Spinal cord (tissue), 10 donors: ENCODE measurements at places on chromosomes 1 and 21. TPM values are rescaled to one million over a fixed set of nuclear protein-coding genes. Genes with fewer than 3 reads are reported as not detected.

PTGER3 gene
- total RNA-seq: 7.0 TPM

DNA sequence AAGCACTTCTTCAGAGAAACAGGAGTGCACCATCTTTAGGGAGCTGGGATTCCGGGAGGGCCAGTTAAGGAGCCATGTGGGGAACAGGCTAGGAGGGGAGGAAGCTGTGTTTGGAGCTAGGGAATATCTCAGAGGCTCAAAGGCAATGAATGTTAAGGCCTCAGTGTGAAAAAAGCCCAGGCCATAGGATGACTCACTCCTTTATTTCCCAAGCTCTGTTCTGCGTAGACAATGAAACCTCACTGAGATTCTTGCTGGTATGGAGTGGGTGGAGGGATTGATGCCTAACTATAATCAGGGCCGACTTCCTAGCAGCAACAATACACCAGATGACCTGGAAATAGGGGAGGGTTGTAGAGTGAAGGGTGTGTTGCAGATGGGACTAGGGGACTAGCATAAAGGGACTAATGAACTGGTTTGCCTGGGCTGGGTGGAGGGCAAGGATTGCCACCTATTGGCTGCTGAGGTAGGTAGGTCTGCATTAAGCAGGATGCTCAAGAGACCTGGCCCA lies 2.1 kb downstream of the GNAT2 start:
- peaks cover 31% of the 10 kb centered on the region for H3K4me1 ChIP-seq
- no peaks in the 10 kb centered on the region for H3K27me3 ChIP-seq
- no peaks in the 10 kb centered on the region for H3K36me3 ChIP-seq
- H3K4me3 ChIP-seq: no peak overlapping the region

GRCh38 chr1:213585402-213585801 lies 402.4 kb upstream of the PROX1 start:
- no peak overlapping the region for H3K4me3 ChIP-seq
- no peak for DNase-seq
- H3K4me1 ChIP-seq: no peaks in the 10 kb centered on the region
- no peak overlapping the region for H3K27ac ChIP-seq
- no peaks in the 10 kb centered on the region for H3K36me3 ChIP-seq

FAM72A gene
- 4.2 TPM for total RNA-seq

DNA sequence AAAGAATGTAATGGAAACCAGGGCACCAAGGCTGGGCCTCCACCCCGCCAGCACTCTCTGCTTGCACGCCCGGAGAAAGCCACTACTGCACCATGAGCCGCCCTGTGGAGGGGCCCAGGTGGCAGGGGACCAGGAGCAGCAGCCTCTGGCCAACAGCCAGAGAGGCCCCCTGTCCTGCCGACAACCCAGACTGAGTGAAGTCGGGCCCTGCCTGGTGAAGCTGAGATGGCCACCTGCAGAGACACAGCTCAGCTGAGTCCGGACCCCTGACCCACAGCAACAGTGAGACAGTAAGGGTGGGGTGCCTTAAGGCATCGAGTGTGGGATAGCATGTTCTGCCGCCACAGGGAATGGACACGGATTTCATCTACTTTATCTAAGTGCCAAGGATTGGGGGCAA lies 28.9 kb downstream of the WDR4 start:
- H3K27ac ChIP-seq: no peak overlapping the region
- H3K27me3 ChIP-seq: no peaks in the 10 kb centered on the region
- peaks cover 5% of the 10 kb centered on the region for H3K4me1 ChIP-seq
- H3K36me3 ChIP-seq: peaks cover 95% of the 10 kb centered on the region
- no peak overlapping the region for H3K4me3 ChIP-seq
- no peak for DNase-seq

DNA sequence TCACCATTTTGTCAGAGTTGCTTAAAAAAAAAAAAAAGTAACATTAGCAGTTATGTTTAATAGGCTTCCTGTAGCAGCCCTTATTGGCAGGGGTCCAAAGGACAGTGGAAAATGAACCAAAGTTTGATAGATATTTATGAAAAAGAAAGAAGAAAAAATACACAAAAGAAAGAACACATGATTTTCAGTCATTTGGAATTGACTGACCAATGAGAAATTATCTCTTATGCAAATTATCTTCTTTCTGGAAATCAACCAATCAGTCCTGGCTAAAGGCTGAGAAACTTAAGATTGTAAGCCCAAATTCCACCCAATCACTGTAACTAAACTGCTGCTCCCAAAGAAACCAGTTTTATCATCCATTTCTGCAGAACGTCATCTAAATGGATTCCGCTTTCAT lies 282.4 kb downstream of the TM2D1 start:
- H3K27ac ChIP-seq: no peak overlapping the region
- peaks cover 16% of the 10 kb centered on the region for H3K4me1 ChIP-seq
- no peaks in the 10 kb centered on the region for H3K36me3 ChIP-seq
- H3K27me3 ChIP-seq: no peaks in the 10 kb centered on the region

KCNN3 gene
- 9.6 TPM for total RNA-seq

DNA sequence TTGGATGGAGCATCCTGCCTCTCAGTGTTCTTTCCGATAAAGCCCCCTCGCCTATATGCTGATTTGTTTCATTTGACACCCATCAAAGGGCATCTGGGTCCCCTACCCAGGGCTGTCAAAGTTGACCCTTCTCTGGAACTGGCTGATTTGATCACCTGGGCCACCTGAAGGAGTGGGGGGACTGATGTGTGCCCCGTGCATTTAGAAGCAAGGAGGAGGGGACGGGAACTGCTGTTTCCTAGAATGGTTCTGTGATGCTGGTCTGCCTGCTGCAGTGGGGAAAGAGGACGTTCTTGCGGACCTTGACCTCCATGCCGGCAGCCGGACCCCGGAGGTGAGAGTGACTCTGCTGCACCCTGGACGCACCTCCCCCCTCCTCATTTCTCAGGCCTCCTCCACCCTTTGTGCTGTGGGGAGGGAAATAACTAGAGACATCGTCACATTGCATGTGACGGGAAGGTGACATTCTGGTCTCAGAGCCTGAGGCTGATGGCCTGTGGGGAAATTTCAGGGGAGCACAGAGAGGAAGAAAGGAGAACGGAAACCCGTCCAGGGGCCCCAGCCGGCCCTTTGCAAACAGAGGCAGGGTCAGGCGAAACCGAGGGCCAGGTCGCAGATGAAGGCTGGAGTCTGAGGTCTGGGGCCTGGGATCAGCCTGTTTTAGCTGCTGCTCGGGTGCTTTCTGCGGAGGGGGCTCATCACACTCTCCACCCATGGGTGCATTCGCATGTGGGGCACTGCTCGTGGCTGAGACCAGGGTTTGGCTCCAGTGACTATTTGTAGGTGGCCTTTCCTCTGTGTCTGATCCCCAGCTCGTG lies 25.7 kb downstream of the CRYAA start:
- peaks cover 2% of the 10 kb centered on the region for H3K36me3 ChIP-seq
- H3K4me1 ChIP-seq: peaks cover 32% of the 10 kb centered on the region
- no peak overlapping the region for H3K4me3 ChIP-seq
- DNase-seq: no peak
- H3K27ac ChIP-seq: no peak overlapping the region

PDE4DIP gene
- total RNA-seq: 131 TPM

- H3K36me3 ChIP-seq: no peaks in the 10 kb centered on the region
- no peak overlapping the region for H3K27ac ChIP-seq
- H3K4me1 ChIP-seq: peaks cover 5% of the 10 kb centered on the region
- no peak for DNase-seq
These were observed 136.1 kb upstream of the JUN start for GRCh38 chr1:58919959-58920321.

DNA sequence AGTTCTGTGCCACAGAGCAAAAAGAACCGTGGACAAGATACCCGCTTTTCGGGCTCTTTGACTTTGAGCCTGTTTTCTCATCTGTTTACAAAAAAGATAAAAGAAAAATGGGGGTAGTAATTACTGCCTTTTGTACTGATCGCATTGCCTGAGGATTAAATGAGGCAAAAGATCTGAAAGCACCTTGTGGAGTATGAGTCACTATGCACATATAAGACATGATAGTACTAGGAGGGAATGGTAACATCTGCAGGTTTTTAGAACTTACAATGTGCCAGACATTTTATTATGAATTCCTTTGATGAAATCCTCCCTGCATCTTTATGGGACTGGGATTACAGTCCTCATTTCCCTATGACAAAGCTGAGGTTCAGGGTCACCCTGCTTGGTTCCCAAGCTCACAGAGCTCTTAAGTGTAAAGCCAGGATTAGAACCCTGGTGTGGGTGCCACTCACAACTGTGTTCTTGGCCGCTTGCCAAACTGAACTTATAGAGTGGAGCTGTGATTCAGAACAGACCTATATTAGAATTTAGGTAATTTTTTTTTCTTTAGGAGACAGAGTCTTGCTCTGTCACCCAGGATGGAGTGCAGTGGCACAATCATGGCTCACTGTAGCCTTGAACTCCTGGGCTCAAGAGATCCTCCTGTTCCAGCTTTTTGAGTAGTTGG lies 1.8 kb downstream of the DISC1 start:
- no peaks in the 10 kb centered on the region for H3K36me3 ChIP-seq
- H3K4me3 ChIP-seq: peak overlapping the region; percentile 92
- DNase-seq: no peak
- no peaks in the 10 kb centered on the region for H3K27me3 ChIP-seq
- H3K4me1 ChIP-seq: peaks cover 16% of the 10 kb centered on the region

- no peak for DNase-seq
- no peak overlapping the region for H3K4me3 ChIP-seq
- no peak overlapping the region for H3K27ac ChIP-seq
- no peaks in the 10 kb centered on the region for H3K27me3 ChIP-seq
These were observed 289.6 kb upstream of the PROX1 start for GRCh38 chr1:213698092-213698702.

DNA sequence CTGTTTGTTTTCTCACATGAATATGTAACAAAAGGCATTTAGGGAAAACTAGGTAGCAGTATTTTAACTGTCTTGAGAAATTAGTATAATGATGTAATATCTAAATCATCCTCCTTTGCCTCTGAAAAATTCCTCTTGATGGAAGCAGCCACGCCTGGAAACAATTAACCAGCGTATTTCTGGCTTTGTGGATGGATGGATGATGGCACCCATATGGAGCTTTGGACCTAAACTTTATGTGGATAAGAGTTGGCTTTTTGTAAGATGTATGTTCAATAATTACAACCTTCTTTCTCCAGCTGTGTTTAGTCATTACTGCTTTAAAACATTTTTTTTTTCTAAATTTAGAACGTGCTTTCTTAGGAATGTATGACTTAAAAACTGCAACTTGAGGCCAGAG lies 12.7 kb downstream of the CDCA8 start:
- peaks cover 31% of the 10 kb centered on the region for H3K36me3 ChIP-seq
- no peaks in the 10 kb centered on the region for H3K27me3 ChIP-seq
- H3K4me3 ChIP-seq: no peak overlapping the region
- no peak for DNase-seq
- no peak overlapping the region for H3K27ac ChIP-seq

DNA sequence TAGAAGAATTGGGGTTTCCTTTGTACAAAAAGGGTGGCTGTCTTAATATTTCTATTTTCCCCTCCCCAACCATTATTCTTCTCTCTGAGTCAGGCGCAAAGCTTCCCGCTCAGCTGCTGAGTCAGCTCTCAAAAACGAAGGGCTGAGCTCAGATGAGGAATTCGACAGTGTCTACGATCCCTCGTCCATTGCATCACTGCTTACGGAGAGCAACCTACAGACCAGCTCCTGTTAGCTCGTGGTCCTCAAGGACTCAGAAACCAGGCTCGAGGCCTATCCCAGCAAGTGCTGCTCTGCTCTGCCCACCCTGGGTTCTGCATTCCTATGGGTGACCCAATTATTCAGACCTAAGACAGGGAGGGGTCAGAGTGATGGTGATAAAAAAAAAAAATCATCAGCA lies 3.0 kb upstream of the TUFT1 start:
- no peaks in the 10 kb centered on the region for H3K27me3 ChIP-seq
- H3K27ac ChIP-seq: no peak overlapping the region
- H3K36me3 ChIP-seq: peaks cover 40% of the 10 kb centered on the region
- DNase-seq: no peak
- no peak overlapping the region for H3K4me3 ChIP-seq

ADAM30 gene
- not detected for total RNA-seq

GRCh38 chr1:39729030-39729429 lies 9.7 kb upstream of the PPIE start:
- H3K4me3 ChIP-seq: no peak overlapping the region
- H3K27me3 ChIP-seq: peaks cover 38% of the 10 kb centered on the region
- no peaks in the 10 kb centered on the region for H3K36me3 ChIP-seq
- no peak overlapping the region for H3K27ac ChIP-seq
- H3K4me1 ChIP-seq: peaks cover 6% of the 10 kb centered on the region

DNA sequence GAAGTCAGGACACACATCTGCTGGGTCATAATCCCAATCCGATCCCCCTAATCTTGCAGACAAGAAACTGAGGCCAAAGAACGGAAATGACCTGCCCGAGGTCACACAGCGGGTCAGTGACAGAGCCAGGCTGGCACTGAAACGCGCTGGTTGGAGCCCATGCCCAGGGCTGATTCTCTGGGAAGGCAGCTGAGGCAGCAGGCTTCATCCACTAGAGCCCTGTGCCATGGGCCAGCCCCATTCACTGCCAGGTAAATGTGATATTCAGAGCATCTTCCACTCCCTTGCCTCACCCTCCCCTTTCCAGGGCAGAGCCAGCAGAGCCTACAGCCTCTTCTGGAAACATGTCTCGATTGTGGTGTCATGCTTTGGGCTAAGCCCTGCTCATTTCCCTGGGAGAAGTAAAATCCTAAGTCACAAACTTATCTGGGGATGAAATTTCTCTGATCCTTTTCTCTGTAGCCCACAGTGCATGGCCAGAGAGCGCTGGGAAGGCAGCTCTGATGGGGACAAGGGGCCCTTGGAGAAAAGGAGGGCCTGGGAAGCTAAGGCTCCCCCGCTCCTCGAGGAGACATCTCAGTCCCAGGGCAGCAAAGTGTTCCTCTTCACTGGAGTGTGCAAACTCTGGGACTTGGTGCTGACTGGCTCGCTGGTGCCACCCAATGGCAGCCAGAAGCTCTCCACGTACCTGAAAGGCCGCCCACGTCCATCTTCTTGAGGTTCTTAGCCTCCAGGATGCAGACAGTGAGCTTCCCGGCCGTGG lies 110.4 kb downstream of the SYT2 start:
- no peaks in the 10 kb centered on the region for H3K4me1 ChIP-seq
- H3K36me3 ChIP-seq: peaks cover 51% of the 10 kb centered on the region
- no peak overlapping the region for H3K4me3 ChIP-seq
- no peak overlapping the region for H3K27ac ChIP-seq

FHL3 gene
- 8.0 TPM for total RNA-seq

GRCh38 chr1:66982561-66983260 lies 57.9 kb downstream of the MIER1 start:
- H3K27me3 ChIP-seq: no peaks in the 10 kb centered on the region
- H3K4me3 ChIP-seq: no peak overlapping the region
- no peaks in the 10 kb centered on the region for H3K4me1 ChIP-seq
- H3K27ac ChIP-seq: no peak overlapping the region
